Jurkat, Clone E6-1 (cell line): ENCODE measurements at places on chromosomes 1 and 21.

DNA sequence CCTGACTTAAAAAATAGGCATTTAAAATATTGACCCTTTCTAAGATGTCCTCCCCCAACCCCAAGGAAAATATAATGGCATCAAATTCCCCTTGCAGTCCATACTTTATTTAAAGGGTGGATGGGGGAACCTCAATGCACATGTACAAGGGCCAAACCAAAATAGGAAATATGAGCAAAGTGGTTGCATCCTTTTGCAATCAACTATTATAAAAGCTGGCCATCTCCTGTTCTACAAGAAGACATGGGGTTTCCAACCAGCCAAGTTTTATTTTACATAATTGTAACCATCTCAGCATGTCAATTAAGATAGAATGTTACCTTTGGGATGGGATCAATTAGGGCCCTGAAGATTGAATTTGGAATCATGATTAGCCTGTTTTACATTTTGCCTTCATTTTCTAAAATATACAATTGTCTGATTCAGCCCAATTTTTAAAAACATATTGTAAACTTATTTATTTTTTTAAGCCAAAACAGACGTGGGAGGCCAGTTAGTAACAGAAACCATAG lies 146.7 kb upstream of the NFIA start:
- DNase-seq, result no peak

- DNase-seq, result no peak
These were observed 199.4 kb upstream of the HMCN1 start for GRCh38 chr1:185534801-185535200.

GRCh38 chr1:223212441-223212840 lies 69.4 kb upstream of the TLR5 start:
- no peak for DNase-seq

GRCh38 chr1:52927212-52928014 lies at the start of gene SCP2:
SCP2 (plus strand) TSS chr1:52927276; CDS start chr1:52927397, 121 bp downstream.
- peak; percentile 43 for DNase-seq

GRCh38 chr1:113534875-113535274 lies 144.6 kb downstream of the MAGI3 start:
- DNase-seq, result no peak

- no peak for DNase-seq
These were observed 128.7 kb downstream of the ZZZ3 start for GRCh38 chr1:77553568-77554291.

- DNase-seq, result peak; percentile 56
These were observed 3.7 kb upstream of the SDE2 start for GRCh38 chr1:226002667-226003501.

DNA sequence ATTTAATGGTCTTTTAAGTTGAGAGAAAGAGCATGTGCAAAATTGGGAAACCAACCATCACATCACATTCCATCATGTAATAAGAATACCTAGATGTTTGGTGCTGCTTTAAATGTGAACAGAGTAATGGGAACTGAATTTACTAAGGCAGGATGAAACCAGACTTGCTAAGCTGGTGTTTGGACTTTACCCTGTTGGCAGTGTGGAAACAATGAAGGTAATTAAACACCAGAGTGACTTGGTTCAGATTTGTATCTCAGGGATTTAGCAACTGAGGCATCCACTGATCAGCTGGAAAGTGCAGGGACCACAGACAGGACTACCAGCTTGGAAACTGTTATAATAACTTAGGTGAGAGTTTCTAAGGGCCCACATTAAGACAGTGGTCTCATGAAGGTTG lies 263.4 kb downstream of the OLFM3 start:
- no peak for DNase-seq

GRCh38 chr1:8910914-8911313 lies 32.4 kb upstream of the ENO1 start:
- no peak for DNase-seq

- no peak for DNase-seq
These were observed 40.1 kb downstream of the MAST2 start for GRCh38 chr1:45843474-45843905.

- no peak for DNase-seq
These were observed 11.4 kb upstream of the LRRC3 start for GRCh38 chr21:44443891-44444285.

DNA sequence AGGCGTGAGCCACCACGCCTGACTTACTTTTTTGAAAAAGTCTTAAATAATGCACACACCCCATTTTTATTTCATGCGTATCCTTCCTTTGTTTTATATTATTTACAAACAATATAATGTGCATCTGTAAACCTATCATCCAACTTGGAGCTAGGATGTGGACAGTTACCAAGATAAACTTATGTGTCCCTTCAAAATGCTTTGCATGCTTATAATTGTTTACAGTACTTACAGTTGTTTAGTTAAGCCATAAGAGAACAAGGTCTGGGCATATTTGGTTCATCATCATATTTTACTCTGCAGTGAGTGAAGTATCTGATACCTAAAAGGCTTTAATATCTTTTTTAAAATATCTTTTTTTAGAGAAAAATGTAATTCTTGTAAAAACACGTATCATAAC lies 16.1 kb upstream of the HMGN1 start:
- no peak for DNase-seq

DNA sequence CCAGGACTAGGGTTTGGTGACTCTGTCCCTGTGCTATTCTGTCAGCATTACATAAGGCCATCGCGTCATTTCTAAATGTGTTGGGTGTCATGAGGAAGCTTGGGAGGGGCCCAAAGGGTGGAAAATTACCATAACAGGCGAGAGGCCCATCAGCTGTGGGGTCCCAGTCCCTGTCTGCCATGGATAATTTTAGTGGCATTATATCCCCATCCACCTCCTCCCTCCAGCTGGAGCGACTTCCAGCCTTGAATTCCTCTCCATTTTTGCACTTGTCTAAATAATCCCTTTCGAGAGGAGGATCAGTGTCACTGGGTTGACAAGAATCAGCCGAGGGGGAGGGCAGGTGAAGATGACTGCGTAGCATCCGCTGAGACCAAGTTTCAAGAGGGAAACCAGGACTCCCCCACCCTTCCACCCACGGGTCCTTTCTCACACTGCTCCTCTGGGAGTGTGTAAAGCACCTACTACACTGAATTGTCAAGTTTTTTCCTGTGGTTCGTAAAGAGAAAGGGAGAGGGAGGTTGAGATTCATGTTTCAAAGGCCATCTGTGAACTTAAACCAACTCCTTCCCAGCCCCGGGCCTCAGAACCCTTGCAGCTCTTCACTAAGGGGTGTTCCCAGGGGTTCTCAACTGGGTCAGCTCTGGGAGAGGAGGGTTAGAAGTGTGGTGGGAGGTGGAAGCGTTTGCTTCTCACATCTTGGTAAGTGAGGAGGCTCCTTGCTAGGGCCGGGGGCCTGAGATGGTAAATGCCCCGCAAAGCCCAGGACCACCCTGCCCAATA lies 29.2 kb downstream of the VASH2 start:
- no peak for DNase-seq

- no peak for DNase-seq
These were observed 17.6 kb downstream of the SEC16B start for GRCh38 chr1:177952249-177952648.

- no peak for DNase-seq
These were observed 168.2 kb upstream of the DPT start for GRCh38 chr1:168897249-168897648.

DNA sequence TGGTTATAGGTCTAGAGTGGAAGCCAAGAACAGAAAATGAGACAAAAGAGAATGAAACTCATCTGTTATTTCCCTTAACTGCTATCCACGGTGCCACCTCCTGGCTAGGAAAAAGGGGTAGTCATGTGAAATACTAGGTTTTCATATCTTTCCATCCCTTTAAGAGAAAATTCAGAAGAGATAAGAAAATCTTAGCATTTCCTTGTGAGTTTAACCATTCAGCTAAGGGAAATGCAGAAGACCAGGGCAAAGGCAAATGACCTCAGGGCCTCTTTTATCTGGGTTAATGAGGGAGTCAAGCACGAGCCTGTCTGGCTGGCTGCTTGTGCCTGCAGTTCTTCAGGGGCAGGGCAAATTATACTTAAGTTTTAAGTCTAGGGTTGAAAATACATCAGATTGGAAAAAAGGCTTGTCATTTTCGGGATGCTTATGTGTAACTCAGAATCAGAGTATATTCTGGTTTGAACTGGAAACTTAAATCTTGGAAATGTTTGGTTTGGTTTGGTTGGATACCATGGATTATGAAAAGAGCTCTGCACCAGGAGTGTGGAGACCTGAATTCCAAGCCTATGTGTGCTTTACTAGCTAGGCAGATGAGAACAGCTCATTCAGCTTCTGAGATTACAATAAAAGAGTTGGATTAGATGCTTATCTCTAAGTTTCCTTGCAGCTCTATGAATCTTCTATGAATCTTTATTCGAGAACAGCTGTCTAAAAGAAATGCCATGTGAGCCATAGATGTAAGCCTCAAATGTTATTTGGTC lies 19.9 kb downstream of the NIBAN1 start:
- DNase-seq, result no peak

DNA sequence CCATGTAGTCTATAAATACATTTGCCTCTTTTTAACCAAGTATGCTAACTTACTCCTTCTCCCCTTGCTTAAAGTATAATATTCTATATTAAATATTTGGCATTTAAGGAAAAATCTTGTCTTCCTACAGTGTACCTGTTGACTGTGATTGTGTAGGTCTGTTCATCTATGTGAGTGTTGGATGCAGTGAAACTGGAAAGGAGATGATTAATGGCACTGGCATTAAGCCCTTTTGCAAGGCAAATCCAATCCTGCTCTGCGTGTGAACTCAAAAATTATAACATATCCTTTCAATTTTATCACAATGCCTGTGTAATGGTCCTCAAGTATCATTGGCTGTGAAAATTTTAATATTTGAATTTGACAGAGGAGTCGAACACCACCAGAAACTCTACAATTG lies 565.0 kb downstream of the KCNT2 start:
- DNase-seq, result no peak

- no peak for DNase-seq
These were observed 11.9 kb downstream of the STX6 start for GRCh38 chr1:181010789-181011188.

DNA sequence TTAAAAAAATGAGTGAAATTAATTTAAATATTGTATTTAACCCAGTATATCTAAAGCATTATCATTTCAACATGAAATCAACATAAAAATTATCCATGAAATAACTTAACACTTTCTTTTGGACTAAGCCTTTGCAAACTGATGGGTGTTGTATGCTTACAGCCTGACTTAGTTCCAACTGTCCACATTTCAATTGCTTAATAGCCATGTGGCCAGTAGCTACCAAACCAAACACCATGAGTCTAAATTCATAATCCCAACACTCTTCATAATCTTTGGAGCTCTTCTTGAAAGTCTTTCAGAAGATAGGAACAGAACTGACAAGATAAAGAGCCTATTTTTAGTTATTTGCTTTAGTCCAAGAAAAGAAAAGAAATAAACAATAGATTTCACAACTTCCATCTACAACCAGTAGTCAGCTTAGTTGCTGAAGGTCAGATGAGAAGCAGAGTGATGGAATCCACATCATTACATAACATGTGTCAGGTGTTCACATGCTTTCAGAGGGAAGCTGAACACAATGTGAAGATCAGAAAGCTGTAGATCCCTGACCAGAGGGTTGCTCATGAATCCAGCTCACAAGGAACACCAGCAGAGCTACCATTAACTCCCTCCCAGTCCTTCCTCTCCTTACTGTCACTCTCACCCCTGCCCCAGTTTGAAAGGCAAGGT lies 144.0 kb upstream of the ZNF648 start:
- DNase-seq, result no peak

GRCh38 chr21:28714777-28715464 lies 277.8 kb downstream of the LTN1 start:
- no peak for DNase-seq

DNA sequence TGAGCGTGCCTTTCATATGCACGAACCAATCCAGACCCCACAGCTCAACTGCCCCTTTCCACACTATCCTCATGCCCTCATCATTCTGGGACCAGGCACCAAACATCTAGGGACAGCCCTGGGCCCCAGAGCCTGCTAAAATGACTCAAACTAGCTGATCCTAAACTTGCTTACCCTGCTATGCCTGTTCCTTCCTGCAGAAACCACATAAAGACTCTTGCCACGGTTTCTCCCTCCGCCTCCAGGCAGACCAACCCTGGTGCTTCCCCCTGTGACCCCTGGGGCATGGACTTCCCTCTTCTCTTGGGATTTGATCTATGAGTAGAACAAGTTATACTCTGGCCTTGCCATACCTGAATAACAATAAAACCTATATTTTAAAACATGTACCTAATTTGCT lies 138.0 kb upstream of the CD34 start:
- DNase-seq, result no peak

DNA sequence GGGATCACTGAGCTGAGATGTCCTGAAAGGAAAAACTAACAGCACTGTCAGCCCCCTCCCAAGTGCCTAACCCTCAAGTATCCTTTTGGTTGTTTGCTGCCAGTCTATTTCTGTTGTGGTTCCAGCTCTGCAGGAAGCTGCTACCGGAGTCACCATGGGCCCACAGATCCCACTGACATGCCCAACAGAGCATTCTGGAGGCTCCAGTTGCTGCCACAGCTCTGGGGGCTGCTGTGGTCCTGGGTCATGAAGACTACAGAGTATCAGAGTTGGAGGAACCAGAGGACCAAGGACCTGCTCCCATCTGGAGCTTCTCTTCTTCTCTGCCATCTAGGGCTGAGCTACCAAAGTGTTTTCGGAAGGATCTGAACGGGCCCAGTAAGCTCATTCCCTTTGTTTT lies 910 bp downstream of the LCE3A start:
- peak; percentile 42 for DNase-seq
